ENCODE measurements at places on chromosomes 5 and 9.

DNA sequence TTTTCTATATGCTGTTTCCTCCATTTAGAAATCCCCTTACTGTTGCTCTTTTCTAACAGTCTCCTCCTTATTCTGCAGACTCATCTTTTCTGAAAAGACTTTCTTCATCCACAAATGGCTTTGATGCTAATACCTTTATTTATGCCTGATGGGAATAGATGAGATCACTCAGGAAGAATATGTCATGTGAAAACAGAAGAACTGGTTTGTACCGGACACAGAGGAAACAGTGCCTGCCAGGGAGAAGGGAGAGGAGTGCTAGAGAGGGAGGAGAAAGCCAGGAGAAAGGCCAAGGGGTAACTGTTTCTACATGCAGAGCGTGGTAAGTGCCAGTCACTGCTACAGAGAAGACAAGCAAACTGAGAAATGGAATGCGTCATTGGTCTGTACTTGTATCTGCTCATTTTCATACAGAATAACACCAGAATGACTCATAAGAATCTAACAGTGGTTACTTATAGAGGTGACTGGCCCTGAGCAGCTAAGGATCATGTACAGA lies 45.9 kb upstream of the PJA2 start:
- peak; percentile 51 for DNase-seq

GRCh38 chr5:131084436-131084835 lies 80.6 kb downstream of the HINT1 start:
- DNase-seq = peak; percentile 29

DNA sequence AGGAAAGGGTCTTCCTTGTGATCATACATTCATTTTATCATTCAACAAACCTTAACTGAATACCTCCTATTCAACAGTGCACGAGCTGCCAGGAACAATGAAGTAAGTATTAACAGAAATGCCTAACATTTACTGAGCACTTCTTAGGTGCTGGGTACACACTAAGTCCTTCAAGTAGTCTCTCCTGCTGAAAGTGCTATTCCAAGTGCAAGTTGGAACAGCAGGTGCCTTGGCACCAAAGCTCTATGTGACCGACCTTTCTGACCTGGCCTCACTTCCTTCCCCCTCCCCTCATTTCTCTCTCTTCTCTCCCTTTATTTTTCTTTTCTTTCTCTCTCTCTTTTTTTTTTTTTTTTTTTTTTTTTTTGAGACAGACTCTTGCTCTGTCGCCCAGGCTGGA lies 94.5 kb downstream of the GRIA1 start:
- no peak for DNase-seq

GRCh38 chr9:90987566-90987965 lies 185.9 kb downstream of the SYK start:
- DNase-seq = no peak

DNA sequence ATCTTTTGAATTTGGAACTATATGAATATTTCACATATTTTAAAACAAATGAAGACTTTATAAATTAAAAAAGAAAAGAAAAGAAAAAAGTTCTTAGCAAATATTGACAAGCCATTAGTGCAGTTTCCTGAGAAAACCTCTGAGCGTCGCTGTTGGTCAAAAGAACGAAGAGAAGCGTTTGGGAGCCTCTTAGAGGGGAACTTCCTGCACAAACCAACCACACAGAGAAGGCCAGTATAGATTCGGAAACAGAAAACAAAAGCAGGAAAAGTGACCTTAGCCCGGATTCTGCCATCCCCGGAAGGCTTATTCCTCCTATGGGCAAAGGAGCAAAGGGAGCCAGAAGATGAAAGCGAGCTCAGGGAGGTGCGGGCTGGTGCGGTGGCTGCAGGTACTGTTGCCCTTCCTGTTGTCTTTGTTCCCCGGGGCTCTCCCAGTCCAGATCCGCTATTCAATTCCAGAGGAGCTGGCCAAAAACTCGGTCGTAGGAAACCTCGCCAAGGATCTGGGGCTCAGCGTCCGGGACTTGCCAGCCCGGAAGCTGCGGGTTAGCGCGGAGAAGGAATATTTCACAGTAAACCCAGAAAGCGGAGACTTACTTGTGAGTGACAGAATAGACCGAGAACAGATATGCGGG lies at the start of gene PCDHGB2:
Gene PCDHGB2, plus strand, starts transcription at position 205 of the 637 bp plus-strand sequence. Its CDS starts 142 bp downstream, at position 347.
- DNase-seq = peak; percentile 50

DNA sequence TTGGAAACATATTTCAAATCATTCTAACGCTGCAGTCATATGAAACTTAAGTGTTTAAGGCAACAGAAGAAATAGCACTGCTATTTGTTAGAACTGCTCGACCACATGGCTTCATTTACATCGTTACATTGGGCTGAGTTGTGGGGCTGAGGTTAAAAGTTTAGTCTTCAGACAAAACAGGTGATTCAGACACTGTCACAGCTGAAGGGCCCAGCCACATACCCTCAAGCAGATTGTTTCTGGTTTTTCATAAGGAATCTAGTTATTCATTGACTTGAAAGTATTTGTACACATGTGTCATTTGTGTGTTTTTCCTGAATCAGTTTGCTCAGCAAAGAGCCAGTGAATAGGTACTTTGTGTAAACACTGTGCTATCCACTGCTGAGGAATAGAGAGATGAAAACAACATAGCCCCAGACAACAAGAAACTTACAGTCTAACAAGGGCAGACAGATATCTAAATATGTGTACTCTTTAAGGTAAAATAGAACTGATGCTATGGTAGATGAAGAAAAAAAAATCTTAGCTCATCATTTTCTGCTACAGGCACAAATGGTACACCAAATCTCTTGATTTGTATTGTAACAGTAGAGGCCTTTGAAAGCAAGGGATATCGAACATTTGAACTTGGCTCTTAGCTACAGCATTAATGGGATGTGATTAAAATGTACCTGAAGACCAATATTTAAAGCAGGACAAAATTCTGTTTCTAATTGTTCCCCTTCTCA lies 357.6 kb upstream of the RPS23 start:
- no peak for DNase-seq

- no peak for DNase-seq
Measured at GRCh38 chr5:61245936-61246335, 83.7 kb upstream of the SMIM15 start.

- DNase-seq = no peak
Measured at GRCh38 chr5:111854186-111854585, 97.2 kb upstream of the NREP start.

DNA sequence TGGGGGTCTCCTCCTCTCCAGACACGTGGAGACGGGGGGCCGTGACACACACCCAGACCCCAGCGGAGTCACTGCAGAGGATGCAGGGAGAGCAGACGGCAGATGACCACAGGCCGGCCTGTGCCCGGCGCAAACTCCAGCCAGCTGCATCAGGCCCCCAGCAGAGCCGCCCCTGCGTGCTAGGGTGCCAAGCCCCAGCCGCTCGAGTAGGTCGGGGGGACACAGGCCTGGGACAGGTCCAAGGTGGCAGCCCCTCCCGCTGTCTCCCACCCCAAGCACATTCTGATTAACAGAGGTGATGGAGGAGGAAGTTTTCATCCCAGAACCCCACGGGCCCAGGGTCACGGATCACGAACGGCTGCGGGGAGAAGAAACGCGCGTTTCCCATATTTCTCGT lies 14.4 kb downstream of the NACC2 start:
- DNase-seq = no peak

GRCh38 chr9:37511016-37512010 lies 25.6 kb downstream of the POLR1E start:
- DNase-seq = no peak

- DNase-seq = no peak
Measured at GRCh38 chr9:120909904-120910303, 16.7 kb downstream of the TRAF1 start.

- no peak for DNase-seq
Measured at GRCh38 chr9:98694943-98695342, 13.8 kb downstream of the GABBR2 start.

DNA sequence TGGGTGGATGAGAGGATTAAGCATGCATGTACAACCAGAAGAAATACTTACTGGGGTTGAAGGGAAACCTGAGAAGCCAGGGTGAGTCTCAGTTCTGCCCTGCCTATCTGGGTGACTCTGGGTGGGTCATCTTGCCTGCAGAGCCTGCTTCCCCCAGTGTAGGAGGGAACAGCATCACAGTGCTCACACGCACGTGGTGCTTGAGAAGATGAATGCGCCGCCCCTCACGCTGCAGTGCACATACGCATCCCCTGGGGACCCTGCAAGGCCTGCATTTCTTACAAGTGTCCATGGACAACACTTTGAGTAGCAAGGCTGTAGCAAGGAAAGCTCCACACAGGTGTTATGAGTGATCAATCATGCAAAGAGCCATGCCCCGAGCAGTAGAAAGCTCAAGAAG lies 18.7 kb upstream of the GABBR2 start:
- DNase-seq = no peak

GRCh38 chr9:127976498-127976897 lies 4.3 kb downstream of the EEIG1 start:
- no peak for DNase-seq

- no peak for DNase-seq
Measured at GRCh38 chr5:60473654-60474053, 226.3 kb downstream of the DEPDC1B start.

- DNase-seq = no peak
Measured at GRCh38 chr5:132839426-132840301, 9.2 kb upstream of the SHROOM1 start.

- no peak for DNase-seq
Measured at GRCh38 chr9:17315341-17315740, 180.5 kb downstream of the CNTLN start.

DNA sequence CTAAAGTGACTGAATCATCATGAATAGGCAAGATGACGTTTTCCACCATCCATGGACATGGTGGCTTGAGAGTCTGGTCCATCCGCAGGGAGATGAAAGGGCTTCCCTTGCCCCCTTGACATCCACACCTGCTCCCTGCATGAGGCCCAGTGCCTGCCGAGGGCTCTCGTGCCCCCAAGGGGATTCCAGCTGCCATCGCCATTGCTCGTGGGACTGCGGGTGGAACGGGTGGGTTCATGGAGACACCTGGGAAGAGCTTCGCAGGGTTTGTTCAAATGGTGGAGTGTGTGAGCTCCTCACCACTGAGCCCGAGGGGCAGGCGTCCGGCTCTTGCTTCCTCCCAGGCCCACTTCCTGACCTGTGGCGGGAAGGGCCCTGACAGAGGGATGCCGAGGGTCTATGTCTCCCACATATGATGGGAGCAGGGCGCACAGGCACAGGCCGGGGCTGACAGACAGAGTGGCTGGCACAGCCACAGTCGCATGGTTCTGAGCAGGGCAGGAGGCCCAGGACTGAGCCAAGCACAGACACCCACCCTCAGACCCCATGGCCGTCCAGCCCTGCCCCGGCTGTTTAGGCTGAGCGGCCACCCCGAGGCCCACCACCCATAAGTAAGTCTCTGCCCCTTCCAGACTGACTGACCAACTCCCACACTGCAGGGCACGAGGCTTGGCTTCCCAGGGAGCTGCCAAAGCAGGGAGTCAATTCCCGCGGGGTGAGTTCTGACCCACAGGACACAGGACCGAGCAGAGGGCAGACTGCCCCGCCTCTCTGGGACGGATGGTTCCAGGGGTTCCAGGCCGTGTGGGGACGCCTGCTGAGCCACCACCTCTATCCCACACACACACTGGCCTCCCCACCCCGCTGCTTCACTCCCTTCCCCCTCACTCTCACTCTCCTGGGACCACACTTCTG lies 70.0 kb upstream of the PPP1R26 start:
- no peak for DNase-seq

GRCh38 chr5:675871-676698 lies 17.1 kb downstream of the TPPP start:
- DNase-seq = no peak

- DNase-seq = no peak
Measured at GRCh38 chr5:10914741-10915480, 153.9 kb upstream of the DAP start.

DNA sequence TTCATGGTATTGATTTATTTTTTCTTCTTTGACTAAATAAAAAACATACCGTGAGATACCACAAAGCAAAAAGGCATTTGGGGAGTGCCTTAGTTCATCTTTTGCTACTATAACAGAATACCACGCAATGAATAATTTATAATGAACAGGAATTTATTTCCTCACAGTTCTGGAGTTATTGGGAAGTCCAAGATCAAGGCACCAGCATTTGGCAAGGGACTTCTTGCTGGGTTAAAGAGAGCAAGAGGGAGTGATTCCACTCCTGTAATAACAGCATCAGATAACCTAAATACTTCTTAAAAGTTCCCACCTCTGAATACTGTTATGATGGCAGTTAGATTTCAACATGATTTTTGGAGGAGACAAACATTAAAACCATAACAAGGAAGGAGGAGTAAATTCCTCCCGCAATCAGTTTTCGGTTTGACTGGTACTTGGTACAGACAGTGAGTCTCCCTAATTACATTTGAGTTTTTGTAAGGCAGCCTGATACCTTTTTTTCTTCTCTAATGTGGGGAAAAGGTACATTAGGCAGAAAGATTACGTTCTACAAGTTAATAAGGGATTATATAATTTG lies 8.8 kb upstream of the OMD start:
- DNase-seq = no peak

DNA sequence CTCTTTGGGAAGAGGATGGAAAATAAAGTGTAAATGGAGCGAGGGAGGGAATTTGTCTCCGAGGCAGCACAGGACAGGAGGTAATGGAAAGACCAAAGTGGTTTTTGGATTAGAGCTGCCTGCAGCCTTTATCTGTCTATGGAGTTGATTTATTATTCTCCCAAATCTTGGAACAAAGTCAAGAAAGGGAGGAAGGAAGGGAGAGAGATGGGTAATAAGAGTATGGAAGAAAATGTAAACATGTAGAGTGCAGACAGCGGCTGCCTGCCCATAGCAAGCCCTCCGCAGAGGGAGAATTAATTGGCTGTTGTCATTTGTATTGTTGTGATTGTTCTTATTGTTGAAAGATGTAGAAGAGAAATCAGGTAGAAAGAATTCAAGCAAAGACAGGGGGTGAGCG lies 15.7 kb downstream of the KCNIP1 start:
- no peak for DNase-seq

DNA sequence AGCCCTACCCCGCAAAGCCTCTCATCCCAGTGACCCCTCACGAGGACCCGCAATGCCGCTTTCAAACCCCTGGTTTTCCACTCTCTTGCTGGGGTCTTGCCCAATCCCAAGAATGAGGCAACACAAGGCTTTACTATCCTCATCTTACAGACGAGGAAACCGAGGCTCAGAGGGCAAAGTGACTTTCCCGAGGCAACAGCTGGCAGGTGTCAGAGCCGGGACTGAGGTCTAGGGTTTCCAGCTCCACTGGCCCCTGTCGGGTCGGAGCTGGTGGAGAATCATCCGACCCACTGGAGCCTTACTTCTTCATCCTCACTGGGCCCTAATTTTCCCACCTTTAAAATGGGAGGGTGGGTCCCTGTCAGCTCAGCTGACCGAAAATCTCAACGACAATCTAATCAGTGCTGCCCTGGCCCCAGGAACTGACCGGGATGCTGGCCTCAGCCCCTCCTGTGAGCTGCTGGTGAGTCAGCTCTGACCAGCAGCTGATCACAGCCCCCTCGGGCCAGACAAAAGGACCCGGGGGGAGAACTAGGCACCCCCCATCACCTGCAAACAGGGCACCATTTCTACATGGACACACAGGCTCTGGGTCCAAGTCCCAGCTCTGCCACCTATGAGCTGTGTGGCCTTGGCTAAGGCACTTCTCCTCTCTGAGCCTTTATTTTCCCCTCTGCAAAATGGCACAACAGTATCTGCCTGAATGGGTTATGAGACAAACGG lies 72.7 kb upstream of the STXBP1 start:
- DNase-seq = peak; percentile 22
